ENCODE measurements at places on chromosomes 4 and X.

DNA sequence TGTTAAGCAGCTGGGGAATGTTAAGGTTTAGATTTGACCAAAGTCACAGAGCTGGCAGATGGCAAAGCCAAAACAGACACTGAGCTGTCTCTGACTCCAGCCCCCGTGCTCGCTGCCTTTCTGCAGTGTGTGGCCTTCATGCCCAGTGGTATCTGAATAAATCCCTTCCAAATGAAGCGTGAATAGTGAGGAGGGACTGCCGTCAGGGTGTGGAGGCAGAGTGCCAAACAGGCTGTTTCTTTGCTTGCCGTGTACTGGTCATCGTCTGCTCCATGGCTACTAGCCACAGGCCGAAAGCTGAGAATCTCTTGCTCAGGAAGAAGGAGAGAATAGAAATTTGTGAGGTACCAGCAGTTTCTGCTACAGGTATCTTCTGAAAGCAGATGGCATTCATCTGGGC, 19.7 kb downstream of the PRIMPOL start:
- peaks cover 10% of the 10 kb centered on the region for H3K4me1 ChIP-seq
- H3K27me3 ChIP-seq: no peaks in the 10 kb centered on the region
- DNase-seq: no peak
- peaks cover 27% of the 10 kb centered on the region for H3K36me3 ChIP-seq

DNA sequence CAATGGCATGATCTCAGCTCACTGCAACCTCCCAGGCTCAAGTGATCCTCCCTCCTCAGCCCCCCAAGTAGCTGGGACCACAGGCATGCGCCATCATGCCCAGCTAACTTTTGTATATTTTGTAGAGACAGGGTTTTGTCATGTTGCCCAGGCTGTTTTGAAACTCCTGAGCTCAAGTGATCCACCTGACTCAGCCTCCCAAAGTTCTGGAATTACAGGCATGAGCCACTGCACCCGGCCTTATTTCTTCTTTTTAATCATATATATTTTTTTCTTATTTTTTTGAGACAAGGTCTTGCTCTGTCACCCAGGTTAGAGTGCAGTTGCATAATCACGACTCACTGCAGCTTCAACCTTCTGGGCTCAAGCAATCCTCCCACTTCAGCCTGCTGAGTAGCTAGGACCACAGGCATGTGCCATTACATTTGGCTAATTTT, 184.0 kb downstream of the TSPAN5 start:
- DNase-seq: peak; percentile 16
- peaks cover 20% of the 10 kb centered on the region for H3K4me1 ChIP-seq
- no peak overlapping the region for H3K4me3 ChIP-seq

- peaks cover 2% of the 10 kb centered on the region for H3K4me1 ChIP-seq
- peak; percentile 37 for DNase-seq
- H3K27me3 ChIP-seq: peaks cover 13% of the 10 kb centered on the region
- H3K27ac ChIP-seq: no peak overlapping the region
- H3K36me3 ChIP-seq: no peaks in the 10 kb centered on the region
- H3K4me3 ChIP-seq: peak overlapping the region; percentile 69
These were observed 127.4 kb downstream of the LAS1L start for GRCh38 chrX:65407157-65407626.

GRCh38 chr4:99144587-99144986, 490 bp upstream of the ADH4 start:
- DNase-seq: no peak
- no peak overlapping the region for H3K4me3 ChIP-seq
- no peaks in the 10 kb centered on the region for H3K27me3 ChIP-seq
- H3K4me1 ChIP-seq: peaks cover 3% of the 10 kb centered on the region

GRCh38 chr4:141077611-141078225, 55.6 kb downstream of the RNF150 start:
- H3K36me3 ChIP-seq: no peaks in the 10 kb centered on the region
- H3K4me3 ChIP-seq: no peak overlapping the region
- H3K27ac ChIP-seq: no peak overlapping the region
- no peak for DNase-seq

GRCh38 chr4:7463566-7464258, 29.0 kb upstream of the PSAPL1 start:
- H3K4me3 ChIP-seq: no peak overlapping the region
- no peak overlapping the region for H3K27ac ChIP-seq
- no peaks in the 10 kb centered on the region for H3K36me3 ChIP-seq
- no peak for DNase-seq
- peaks cover 4% of the 10 kb centered on the region for H3K27me3 ChIP-seq
- H3K4me1 ChIP-seq: no peaks in the 10 kb centered on the region

DNA sequence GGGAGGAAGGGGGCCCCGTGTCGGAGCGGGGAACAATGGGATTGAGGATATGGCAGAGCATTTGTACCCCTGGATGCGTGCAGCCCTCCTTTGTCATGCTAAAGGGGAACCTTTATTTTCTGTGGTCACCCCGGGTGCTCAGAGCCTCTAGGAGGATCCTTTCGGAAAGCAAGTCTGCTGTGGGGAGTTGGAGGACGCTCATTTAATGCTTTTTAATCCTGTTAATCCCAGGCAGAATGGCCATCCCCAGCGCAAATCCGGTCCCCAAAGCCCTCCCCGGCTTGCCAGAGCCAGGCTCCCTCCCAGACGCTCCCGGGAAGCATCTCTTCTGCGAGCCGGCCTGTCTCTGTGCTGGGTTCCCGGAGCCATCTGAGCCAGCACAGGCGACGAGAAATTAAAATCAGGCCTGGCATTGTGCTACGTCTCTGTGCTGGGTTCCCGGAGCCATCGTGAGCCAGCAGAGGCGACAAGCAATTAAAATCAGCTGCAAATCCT, 113.2 kb upstream of the PPP2R3B start:
- no peak overlapping the region for H3K4me3 ChIP-seq
- peaks cover 40% of the 10 kb centered on the region for H3K27me3 ChIP-seq
- peaks cover 2% of the 10 kb centered on the region for H3K4me1 ChIP-seq
- H3K27ac ChIP-seq: no peak overlapping the region
- no peak for DNase-seq

- no peaks in the 10 kb centered on the region for H3K27me3 ChIP-seq
- no peak overlapping the region for H3K27ac ChIP-seq
- H3K4me1 ChIP-seq: no peaks in the 10 kb centered on the region
- DNase-seq: no peak
These were observed 34.5 kb downstream of the IQCM start for GRCh38 chr4:149781150-149781549.

GRCh38 chr4:52989865-52990264, 127.7 kb downstream of the RASL11B start:
- no peaks in the 10 kb centered on the region for H3K4me1 ChIP-seq
- H3K27ac ChIP-seq: no peak overlapping the region
- no peak overlapping the region for H3K4me3 ChIP-seq
- peaks cover 13% of the 10 kb centered on the region for H3K36me3 ChIP-seq
- H3K27me3 ChIP-seq: no peaks in the 10 kb centered on the region

GRCh38 chrX:989959-990510, 222.4 kb downstream of the CRLF2 start:
- H3K27me3 ChIP-seq: no peaks in the 10 kb centered on the region
- peak; percentile 69 for DNase-seq
- H3K4me3 ChIP-seq: peak overlapping the region; percentile 36
- H3K36me3 ChIP-seq: no peaks in the 10 kb centered on the region

GRCh38 chrX:57929373-57929772, 19.1 kb upstream of the ZXDA start:
- no peak overlapping the region for H3K27ac ChIP-seq
- H3K27me3 ChIP-seq: no peaks in the 10 kb centered on the region
- no peak for DNase-seq
- no peaks in the 10 kb centered on the region for H3K4me1 ChIP-seq
- H3K36me3 ChIP-seq: no peaks in the 10 kb centered on the region

GRCh38 chr4:147829401-147830101, 97.7 kb downstream of the ARHGAP10 start:
- no peak overlapping the region for H3K4me3 ChIP-seq
- H3K27me3 ChIP-seq: no peaks in the 10 kb centered on the region
- no peak overlapping the region for H3K27ac ChIP-seq
- no peak for DNase-seq
- no peaks in the 10 kb centered on the region for H3K36me3 ChIP-seq

DNA sequence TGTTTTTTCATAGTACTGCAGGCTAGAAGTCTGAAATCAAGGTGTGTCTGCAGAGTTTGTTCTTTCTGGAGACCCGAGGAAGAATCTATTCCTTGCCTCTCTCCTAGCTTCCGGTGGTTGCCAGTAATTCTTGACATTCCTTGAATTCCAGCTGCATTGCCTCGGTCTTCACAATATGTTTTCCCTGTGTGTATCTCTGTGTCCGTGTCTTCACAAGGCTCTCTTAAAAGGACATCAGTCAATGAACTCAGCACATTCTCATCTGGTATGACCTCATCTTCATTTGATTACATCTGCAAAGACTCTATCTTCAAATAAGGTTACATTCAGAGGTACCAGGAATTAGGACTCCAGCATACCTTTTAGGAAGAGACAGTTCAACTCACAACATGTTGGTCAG, 163.4 kb downstream of the BANK1 start:
- H3K27me3 ChIP-seq: peaks cover 2% of the 10 kb centered on the region
- no peak overlapping the region for H3K27ac ChIP-seq
- no peak for DNase-seq
- H3K36me3 ChIP-seq: no peaks in the 10 kb centered on the region
- H3K4me3 ChIP-seq: no peak overlapping the region

Measured in activated naive CD4-positive, alpha-beta T cell treated with anti-CD3 and anti-CD28 coated beads for 36 hours (primary cell).